HEK293T (cell line): ENCODE measurements at places on chromosomes 5 and 9.

GRCh38 chr9:119961774-119962424 lies 592.7 kb upstream of the BRINP1 start:
- peak; percentile 65 for DNase-seq

DNA sequence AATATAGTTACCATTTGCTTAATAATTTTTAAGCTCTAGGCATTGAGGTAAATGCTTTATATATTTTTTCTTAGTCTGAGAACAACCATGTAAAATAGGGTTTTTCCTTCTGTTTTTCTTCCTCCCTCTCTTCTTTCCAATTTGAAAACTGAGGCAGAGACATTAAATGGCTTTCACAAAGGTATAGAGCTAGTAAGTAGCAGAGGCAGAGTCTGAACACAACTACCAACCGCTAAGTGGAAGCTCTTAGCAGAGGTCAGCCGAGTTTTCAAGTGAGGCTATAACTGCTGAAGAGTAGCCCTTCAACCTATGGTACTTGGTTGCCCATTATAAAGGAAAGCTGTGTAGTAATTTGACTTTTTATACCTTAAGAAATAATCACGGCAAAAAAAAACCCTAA lies 187.1 kb downstream of the MEF2C start:
- no peak for DNase-seq

DNA sequence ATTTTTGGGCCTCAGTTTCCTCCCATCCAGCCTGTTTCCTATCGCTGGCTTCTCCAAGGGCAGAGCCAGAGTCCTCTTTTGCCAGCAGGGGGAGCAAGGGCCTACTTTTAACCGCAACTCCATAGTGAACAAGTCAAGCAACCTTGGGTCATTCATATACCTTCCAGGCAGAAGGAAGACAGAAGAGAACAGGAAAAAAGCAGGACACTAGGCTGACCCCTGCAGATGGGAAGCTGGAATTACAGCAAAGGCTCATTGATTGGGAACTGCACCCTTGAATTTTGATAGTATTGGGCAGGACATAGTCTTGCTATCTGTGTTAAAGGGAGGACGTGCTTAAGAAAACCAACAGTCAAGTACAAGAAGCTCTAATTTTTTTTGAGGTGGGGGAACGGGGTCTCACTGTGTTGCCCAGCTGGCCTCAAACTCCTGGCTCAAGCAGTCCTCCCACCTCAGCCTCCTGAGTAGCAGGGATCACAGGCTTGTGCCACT lies 30.1 kb downstream of the QRFP start:
- peak; percentile 81 for DNase-seq

- DNase-seq, result no peak
These were observed 1371.1 kb upstream of the ACO1 start for GRCh38 chr9:31013371-31013770.

DNA sequence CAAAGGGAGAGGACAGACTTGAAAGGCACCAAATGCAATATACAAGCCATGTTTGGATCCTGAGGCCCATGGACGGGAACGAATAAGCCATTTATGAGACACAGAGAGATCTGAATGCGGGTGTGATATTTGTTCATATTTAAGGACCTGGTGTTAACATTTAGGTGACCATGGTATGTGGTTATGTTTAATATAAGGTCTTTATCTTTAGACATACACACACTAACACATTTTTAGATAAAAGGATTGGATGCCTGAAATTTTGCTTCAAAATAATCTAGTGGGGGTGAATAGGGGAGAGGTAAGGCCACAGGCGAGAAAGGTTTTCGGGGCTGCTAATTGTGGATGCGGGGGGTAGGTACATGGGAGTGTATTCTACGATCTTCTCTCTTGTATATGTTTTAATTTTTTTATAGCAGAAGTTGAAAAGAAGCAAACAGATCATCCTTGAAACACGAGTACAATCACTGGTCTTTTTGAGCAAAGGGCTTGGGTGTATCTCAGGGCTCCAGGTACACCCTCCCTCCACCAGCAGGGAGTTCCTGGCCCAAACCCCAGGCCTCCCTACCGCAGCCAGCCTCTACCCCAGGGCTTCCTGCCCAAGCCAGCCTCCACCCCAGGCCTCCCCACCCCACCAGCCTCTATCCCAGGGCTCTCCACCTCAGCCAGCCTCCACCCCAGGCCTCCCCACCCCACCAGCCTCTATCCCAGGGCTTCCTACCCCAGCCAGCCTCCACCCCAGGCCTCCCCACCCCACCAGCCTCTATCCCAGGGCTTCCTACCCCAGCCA lies 12.2 kb downstream of the AKNA start:
- no peak for DNase-seq

GRCh38 chr9:36791222-36791950 lies 218.7 kb downstream of the MELK start:
- DNase-seq, result no peak

DNA sequence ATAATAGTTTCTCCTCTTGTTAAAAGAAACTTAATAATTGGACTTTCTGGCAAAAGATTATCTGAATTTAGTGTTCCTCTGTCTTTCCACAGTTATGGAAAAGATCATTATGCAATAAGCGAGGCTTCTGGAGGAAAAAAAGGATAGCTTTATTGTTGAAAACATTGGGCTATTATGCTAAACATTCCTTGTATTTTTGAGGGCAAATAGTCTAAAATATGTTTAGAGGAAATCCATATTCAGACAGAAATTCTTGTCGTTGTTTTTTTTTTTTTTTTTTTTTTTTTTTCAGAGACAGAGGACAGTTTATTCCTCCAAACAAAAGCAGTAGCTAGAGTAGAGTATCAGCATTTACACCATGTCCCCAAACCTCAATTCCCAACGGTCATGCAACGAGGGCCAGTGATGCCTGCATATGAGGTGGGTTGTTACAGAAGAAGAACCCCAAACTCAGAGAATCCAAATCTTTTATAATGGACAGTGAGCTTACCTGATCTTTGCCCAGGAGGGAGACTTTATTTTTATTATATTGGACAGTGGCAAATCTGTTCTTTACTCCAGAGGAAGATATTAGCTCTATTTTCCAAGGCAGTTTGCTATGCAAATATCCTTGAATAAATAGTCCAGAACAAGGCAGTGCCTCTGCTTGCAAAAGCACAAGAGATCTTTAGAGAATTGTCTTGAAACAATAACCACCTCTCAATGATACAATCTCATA lies 48.4 kb upstream of the CDK5RAP2 start:
- DNase-seq, result no peak

DNA sequence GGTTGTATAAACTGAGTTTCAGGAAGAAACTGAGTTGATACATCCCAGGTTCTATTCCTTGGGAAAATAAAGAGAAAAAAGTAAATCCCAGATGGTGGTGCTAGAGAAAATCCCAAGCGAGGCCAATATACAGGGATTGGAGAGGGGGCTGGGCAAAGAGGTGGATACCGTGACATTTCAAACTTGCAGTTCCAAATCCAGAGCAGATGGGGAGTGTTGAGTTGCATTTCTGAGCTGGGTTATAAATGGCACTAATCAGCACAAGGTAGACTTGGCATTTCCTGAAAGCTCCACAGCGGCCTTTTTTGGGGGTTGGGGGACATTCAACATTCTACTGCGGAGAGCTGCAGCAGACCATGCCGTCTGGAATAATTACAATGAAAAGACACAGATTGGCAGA lies 224.4 kb downstream of the NXNL2 start:
- DNase-seq, result no peak

GRCh38 chr5:171122372-171122771 lies 186.7 kb upstream of the TLX3 start:
- no peak for DNase-seq

- DNase-seq, result no peak
These were observed 2.1 kb upstream of the TPM2 start for GRCh38 chr9:35691757-35692301.

- no peak for DNase-seq
These were observed 103.8 kb downstream of the ANKRD55 start for GRCh38 chr5:56129288-56129687.
